ENCODE measurements at places on chromosomes 11 and 22. TPM values are rescaled to one million over a fixed set of nuclear protein-coding genes. Genes with fewer than 3 reads are reported as not detected.
A peak's percentile ranks its signal among the peaks of the same experiment; 100 is the strongest.

Gene EFCAB6
- not detected for total RNA-seq

Gene SLC5A12
- total RNA-seq = 0.44 TPM

Gene ACR
- total RNA-seq = not detected

Gene TP53AIP1
- total RNA-seq = 0.11 TPM

Gene ZC3H12C
- 11.7 TPM for total RNA-seq

Gene NRGN
- total RNA-seq = 7.8 TPM

Gene TSPAN32
- 0.97 TPM for total RNA-seq

Gene PKP3
- 143 TPM for total RNA-seq

Gene CCDC116
- total RNA-seq = not detected

DNA sequence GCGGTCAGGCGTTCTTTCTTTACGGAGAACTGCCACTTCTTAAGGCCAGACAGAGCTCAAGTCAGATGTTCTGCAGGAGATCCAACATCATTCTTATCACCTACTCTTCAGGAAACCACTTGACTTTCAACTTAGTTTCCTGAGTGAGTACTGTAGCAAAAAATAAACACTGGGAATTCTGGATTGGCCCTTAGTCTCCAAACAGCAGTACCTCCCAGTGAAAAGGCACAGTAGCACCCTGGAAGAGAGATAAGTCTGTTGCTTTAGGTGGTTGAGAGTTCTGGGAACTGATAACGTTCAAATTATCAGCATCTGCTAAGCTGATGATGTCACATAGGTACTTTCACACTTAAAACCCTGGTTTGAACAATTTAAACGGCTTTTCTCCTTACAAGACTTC, 971.8 kb upstream of the TENM4 start:
- no peak for DNase-seq

- DNase-seq = no peak
These were observed 89.9 kb downstream of the MTNR1B start for GRCh38 chr11:93059117-93059957.

GRCh38 chr11:5631417-5631816, 6.6 kb downstream of the TRIM34 start:
- no peak for DNase-seq

DNA sequence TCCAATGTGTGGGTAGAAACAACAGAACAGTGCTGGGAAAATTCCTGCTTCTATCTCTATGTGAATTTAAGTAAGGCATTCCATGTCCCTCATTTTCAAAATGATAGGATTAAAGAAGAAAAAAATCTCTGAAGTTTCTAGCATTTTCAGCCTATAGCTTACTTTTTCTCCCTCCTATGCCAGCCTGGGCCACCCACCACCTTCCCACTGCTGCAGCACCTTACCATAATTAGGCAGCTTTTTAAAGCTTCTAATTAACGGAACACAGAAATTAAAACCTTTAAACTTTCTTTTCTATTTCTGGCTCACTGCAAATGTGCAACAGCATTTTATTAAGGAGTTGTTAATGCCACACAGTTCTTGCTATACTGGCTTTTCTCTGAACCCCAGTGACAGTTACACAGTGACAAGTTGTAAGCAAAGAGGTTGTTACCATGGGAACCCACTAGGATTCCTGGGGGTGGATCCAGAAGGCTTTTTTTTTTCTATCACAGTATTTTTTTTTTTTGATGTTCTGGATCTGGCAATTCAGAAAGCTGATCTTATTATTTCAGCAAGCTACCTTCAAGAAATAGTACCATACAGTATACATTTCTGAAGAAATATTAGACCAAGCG, 20.2 kb downstream of the CELF1 start:
- no peak for DNase-seq

GRCh38 chr22:26709617-26710390, 52.4 kb downstream of the MIAT start:
- no peak for DNase-seq

- no peak for DNase-seq
These were observed 420.7 kb upstream of the CADM1 start for GRCh38 chr11:115924744-115925567.

GRCh38 chr11:80241766-80242165, 800.9 kb upstream of the TENM4 start:
- DNase-seq = no peak

DNA sequence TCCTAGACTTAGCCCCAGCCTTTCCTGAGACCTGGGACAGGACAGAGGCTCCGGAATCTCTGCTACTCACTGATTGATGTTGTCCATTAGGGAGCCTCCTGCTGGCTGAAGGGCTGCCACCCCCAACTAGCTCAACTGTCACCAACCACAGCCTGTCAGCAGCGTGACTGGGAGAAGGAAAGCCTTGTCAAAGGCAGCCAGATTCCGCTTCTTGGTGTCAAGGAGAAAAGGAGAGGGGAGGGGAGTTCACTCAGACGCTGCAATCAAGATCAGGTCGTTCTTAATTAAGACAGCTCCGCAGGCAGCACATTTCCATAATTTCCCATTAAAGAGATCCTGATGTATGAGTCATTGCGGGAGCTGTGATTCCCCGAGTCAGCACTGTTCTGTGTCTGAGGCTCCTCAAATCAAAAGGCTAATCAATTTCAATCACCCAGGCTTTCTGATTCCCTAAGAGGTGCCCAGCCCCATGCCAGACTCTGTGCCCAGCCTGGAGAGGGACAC, 152.8 kb upstream of the ZBED5 start:
- DNase-seq = peak; percentile 56

- DNase-seq = no peak
These were observed 50.9 kb upstream of the YWHAH start for GRCh38 chr22:31893460-31893859.

- no peak for DNase-seq
These were observed 34.3 kb downstream of the KIAA1671 start for GRCh38 chr22:24986816-24987215.

DNA sequence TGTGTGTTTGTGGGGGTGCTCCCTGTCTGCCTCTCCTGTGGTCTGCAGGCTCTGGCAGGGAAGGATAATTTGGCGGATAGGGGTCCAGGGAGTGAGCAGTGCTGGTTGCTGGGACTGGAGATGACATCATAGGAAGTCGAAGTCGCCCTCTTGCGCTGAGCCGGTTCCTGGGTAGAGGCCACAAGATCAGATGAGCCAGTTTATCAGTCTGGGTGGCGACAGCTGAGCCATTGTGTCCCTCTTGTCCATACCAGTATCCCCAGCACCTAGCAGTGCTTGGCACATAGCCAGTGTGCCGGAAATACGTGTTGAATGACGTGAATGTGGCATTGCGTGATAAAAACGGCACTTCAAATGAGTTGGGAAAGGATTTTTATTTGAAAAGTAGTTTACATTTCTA, 9.8 kb downstream of the APOL5 start:
- no peak for DNase-seq

GRCh38 chr11:93444617-93445073, 98.5 kb downstream of the SMCO4 start:
- peak; percentile 55 for DNase-seq

Data from Caco-2 (cell line).